ENCODE measurements at places on chromosomes 1 and 21.

DNA sequence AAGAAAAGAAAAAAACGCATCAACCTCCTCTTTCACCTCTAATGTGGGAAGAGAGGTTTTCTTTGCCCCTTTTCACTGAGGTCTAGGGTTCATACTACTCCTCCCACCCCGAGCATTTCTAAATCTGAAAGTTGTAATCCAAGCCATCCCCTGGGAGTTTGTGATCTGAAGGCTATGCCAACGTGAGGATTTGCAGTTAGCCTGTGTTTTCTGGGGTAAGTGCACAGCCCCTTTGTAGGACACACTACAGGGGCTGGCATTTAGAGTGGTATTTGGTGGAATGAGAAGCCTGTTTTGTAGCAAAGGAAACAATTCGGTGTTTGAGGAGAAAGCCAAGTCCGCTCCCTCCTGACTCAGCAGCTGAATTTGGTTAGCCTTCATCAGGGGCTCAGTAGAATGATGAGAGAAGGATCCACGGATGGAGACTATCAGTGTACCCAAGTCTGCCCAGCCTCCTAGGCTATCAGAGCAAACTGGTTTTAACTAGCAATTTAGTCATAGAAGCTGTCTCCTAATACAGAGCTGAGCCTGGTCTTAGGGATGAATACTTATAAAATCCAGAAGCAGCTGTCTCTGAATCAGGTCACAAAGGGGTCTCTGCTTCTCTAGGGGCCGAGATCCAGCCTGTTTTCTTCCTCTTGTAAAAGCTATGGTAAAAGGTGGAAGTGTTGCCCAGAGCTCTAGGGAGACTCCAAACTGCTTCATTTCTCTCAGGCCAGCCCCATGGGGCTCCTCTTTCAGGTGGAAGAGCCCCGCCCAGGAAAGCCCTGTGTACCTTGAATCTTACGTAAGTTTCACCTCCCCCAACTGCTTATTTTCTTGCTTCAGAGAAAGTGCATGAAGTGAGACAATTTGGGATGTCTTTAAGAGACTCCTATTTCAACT, 2.1 kb downstream of the PCP4L1 start:
- DNase-seq: no peak

- DNase-seq: no peak
Observed at GRCh38 chr1:15211424-15211823, 35.6 kb upstream of the FHAD1 start.

DNA sequence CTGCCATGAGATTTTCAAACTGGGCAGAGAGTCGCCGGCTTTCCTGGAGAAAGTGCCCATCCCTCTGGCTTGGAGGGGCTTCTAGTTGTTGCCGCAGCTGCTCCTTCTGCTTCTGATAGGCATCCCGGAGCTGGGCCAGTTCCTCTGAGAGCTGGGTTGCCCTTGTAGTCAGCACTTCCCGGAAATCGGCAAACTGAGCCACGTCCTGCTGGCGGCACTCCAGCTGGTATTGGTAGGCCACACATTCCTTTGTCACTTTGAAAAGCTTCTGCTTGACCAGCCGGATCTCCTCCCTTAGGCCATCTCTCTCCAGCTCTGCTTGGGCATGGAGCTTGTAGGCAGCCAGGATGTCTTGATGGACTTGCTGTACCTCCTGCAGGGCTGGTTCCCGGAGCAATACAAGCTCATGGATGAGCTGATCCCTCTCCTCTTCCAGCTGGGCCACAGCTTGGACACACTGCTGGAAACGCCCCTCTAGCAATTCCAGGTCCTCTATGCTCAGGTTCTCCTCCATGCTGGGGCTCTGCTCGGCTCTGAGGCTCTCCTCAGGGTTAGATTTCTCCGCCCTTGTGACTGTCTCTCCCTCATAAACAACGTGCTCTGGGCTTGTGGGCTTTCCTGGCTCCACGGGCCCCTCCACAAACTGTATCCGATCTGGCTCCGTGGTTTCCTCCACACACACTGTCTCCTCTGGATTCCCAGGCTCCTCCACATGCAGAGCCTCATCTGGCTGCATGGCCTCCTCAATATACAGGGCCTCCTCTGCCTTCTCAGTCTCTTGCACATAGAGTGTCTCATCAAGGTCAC, 7.3 kb downstream of the SYNC start:
- peak; percentile 94 for DNase-seq

DNA sequence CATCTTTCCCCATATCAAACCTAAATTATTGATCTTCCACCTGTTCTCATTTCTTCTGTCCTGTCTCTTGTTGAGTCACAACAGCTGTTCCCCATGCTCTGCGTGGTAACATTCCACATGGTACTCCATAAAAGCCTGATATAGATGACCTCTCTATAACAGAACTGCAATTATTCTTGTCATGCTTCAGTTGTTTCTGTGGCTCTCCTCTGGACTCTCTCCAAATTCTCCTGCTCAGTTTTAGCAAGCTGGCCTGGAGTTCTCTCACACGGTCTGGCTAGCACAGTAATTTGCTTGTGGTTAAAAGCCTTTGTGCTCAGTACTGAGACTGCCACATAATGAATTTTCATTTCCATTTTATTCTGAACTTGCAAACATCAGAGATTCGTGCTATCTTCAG, 10.6 kb upstream of the LRRC39 start:
- DNase-seq: no peak

GRCh38 chr1:210233495-210234328, 1.1 kb downstream of the SERTAD4 start:
- peak; percentile 63 for DNase-seq

DNA sequence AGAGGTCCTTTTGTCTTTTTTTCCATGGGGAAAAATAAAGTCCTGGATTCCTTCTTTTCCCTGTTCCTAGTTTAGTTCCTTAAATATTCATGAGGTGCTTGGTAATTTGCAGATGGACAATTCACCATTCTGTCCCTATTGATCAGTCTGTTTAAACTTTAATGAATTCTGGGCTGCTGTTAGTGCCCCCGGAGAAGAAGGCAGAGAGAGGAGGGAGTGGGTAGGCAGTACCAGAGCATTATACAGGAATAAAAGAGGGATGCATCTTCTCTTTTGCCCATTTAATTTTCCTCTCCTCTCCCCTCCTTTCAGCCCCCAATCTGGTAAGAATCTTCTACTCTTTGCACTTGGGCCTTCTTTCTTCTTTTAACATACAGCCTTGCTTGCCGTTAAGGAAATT, 25.9 kb downstream of the FGGY start:
- no peak for DNase-seq

DNA sequence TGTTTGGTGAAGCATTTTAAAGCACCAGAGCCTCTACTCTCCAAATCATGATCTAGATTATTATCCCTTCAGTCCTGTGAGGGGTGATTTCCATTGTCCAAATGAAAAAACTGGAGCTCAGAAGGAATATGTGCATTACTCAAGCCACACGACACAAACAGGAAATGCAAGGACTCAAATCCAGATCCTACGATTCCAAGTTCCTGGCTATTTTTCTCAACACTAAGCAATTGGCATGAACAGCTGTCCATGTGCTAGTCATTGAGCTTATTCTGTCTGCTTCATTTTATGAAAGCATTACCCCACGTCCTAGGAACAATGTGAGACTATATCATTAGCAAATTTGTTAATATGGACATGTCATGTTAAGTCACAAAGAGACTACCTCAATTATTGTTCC, 273.1 kb upstream of the LYPLAL1 start:
- no peak for DNase-seq

DNA sequence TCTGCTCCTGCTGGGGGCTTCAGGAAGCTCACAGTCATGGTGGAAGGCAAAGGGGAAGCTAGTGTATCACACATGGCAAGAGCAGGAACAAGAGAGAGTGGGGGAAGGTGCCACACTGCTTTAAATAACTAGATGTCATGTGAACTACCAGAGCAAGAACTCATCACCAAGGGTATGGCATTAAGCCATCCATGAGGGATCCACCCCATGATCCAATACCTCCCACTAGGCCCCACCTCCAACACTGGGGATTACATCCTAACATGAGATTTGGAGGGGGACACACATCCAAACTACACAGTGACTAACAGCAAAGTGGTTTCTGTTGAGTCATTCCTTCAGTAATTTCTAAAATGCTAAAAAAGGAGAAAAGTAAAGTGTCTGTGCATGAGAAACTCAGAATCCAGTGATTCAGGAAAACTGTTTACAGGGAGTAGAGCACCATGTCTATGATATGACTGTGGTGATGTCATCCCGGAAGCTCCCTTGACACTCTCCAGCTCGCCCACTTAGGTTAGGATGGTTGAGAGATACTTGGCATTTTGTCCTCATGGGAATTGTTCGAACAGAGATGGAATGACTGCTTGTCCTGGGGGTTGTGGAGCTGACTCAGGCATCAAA, 50.3 kb downstream of the CHD1L start:
- no peak for DNase-seq

- DNase-seq: no peak
Observed at GRCh38 chr1:22472596-22472995, 20.9 kb downstream of the ZBTB40 start.

GRCh38 chr1:114008993-114009392, 29.7 kb downstream of the OLFML3 start:
- DNase-seq: no peak

GRCh38 chr1:38332649-38333310, 286.2 kb upstream of the POU3F1 start:
- no peak for DNase-seq

GRCh38 chr1:941588-942383, 17.3 kb downstream of the NOC2L start:
- DNase-seq: peak; percentile 96

- DNase-seq: no peak
Observed at GRCh38 chr1:85033221-85033620, 15.1 kb downstream of the MCOLN3 start.

DNA sequence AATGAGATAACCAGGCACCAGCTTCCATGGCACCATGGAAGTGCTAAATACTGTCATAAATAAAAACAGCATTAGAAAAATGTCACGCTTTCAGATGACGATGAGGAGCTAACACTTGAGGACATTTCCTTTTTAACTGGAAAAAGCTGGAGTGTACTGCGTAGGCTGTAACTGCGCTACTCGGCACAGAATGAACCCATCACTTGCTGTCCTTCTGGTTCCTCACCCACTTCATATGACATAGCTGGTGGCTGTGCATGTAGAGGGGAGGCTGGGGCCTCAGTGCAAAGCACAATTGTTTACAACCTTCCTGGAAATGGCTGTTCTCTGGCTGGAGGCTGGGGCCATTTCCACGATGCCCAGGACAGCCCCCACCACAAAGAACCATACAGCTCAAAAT, 55.7 kb downstream of the NTPCR start:
- DNase-seq: no peak

DNA sequence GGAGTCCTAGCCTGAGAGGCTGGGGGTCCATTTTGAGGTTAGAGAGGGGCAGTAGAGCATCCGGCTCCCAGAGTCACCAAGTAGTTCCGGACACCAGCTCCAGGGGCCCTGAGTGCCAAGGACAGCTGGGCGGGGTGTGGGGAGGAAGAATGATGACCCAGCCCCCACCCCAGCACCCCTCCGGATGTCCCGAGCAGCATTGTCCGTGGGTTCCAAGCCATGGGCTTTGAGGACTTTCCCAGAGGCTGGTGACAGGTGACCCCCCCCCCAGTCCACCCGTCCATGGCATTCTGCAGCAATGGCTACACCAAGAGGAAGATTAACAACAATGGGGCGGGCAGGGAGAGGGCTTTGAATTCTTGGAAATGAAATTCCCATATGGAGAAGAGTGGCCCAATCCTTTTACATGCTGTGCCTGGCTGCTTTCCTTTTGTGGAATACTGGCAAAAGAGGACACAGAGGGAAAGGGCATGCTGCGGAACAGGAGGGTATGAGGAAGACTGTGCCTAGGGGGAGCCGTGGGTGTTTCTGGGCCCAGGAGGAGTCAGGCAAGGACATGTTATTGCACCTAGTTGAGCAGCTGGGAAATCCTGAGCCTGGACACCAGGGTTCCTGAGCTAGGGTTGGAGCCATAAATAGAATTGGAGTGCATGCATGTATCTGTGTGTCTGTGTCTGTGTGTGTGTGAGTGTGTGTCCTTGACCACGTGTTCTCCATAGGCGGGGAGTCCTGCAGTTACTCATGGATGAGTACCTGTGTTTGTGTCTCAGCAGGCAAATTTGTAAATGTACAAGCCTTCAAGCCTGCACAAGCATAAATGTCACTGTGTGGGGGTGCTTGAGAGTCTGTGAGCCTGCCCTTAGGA, 956 bp downstream of the ATP1A2 start:
- DNase-seq: no peak

GRCh38 chr1:159171254-159171687, at the start of gene CADM3:
Gene CADM3 (plus strand): TSS chr1:159171615. CDS start chr1:159171766, 151 bp downstream.
- DNase-seq: peak; percentile 63

DNA sequence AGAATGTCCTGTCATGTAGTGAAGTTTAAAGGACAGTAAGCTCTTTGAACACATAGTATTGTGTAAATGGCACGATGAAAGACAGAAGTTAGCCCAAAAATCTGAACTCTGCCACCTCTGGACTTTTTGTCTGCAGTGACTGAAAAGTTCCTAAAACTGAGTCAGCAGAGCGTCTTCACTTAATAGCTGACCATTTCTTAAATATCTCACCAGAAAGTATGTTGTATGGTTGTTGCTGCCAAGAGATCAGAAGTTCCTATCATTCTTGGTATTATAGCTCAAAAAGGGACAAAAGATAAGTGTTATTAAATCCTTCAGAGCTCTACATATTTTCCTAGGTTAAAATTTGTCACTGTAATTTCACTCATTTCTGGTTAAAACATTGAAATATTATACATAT, 1003.0 kb downstream of the TTLL7 start:
- DNase-seq: no peak

- DNase-seq: no peak
Observed at GRCh38 chr1:58620926-58621325, 43.9 kb upstream of the TACSTD2 start.

GRCh38 chr1:165456861-165457260, 11.9 kb upstream of the RXRG start:
- DNase-seq: no peak

GRCh38 chr1:84107955-84108354, 36.1 kb upstream of the PRKACB start:
- no peak for DNase-seq

DNA sequence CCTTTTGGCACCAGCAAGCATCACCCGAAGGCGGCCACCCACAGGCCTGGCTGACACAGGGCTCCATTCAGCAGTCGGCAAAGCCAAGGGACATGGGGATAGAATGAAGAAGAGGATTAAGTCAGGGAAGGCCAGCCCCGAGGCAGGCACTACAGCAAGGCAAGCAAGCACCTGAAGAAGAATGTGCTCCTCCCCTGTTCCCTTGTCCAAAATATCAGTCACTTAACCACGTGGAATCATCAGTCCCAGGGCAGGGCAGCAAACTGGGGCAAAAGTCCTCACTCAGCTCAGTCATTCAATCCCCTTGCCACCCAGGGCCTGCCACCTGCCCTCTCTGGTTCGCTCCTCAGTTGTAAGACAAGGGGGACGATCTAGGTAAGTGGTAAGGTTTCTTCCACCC, 9.3 kb downstream of the KANK4 start:
- no peak for DNase-seq

GRCh38 chr1:58440696-58441095, 105.8 kb downstream of the OMA1 start:
- DNase-seq: no peak
